ENCODE measurements at places on chromosomes 2 and 18.

DNA sequence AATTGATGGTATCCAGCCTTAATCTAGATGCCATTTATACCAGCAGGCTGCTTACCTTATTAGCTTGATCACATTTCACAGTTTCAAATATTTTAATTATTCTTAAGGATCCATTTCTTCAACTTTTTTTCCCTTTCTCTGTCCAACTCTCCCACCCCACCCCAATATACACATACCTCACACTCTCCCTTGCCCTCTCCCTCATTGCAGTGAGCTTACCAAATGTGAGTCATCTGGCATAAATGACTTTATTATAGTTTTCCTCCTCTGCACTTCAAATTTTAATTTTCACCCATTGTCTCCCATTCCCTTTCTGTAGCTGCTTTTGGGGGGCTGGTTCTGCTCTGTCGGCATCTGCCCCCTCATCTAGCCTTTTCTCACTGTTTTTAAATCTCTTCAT lies 12.9 kb downstream of the HTR2B start:
- no peak overlapping the region for H3K27ac ChIP-seq
- no peaks in the 10 kb centered on the region for H3K4me1 ChIP-seq
- H3K4me3 ChIP-seq = no peak overlapping the region
- DNase-seq = no peak

GRCh38 chr2:769771-770170 lies 92.6 kb upstream of the TMEM18 start:
- H3K27me3 ChIP-seq = peaks cover 55% of the 10 kb centered on the region
- no peak for DNase-seq
- H3K36me3 ChIP-seq = no peaks in the 10 kb centered on the region
- no peak overlapping the region for H3K4me3 ChIP-seq

GRCh38 chr18:26711756-26712155 lies 153.8 kb downstream of the AQP4 start:
- no peaks in the 10 kb centered on the region for H3K4me1 ChIP-seq
- H3K27ac ChIP-seq = no peak overlapping the region
- H3K27me3 ChIP-seq = no peaks in the 10 kb centered on the region
- no peaks in the 10 kb centered on the region for H3K36me3 ChIP-seq
- H3K4me3 ChIP-seq = no peak overlapping the region

GRCh38 chr2:23503682-23504081 lies 118.7 kb downstream of the KLHL29 start:
- peaks cover 34% of the 10 kb centered on the region for H3K4me1 ChIP-seq
- H3K36me3 ChIP-seq = no peaks in the 10 kb centered on the region
- H3K27me3 ChIP-seq = peaks cover 69% of the 10 kb centered on the region
- no peak for DNase-seq
- no peak overlapping the region for H3K27ac ChIP-seq

DNA sequence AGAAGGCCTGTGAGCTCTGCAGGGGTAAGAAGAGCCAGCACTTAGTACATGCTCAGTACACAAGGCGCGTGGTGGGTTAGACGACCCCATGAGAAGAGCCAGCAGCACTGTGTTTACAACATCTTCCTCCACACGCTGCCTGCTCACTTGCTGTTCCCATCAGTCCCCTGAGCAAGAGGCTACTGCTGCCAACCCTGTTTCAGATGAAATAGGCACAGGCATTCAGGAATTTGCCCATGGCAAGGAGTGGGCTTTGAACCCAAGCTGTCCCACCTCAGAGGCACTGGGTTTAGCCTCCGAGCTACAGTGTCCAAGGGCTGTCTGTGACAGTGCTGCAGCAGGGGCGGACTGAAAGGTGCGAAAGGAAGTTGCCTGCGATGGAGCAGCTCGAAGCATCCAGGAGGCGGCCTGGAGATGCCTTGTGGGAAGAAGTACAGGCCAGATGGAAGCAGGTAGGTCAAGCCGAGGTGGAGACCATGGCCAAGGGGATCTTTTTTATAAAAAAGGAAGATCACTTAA lies 121.5 kb upstream of the PXDN start:
- no peaks in the 10 kb centered on the region for H3K36me3 ChIP-seq
- H3K27me3 ChIP-seq = peaks cover 23% of the 10 kb centered on the region
- H3K4me1 ChIP-seq = no peaks in the 10 kb centered on the region
- no peak for DNase-seq

GRCh38 chr2:1505031-1505441 lies 91.8 kb downstream of the TPO start:
- no peak for DNase-seq
- no peaks in the 10 kb centered on the region for H3K4me1 ChIP-seq
- H3K4me3 ChIP-seq = no peak overlapping the region
- no peak overlapping the region for H3K27ac ChIP-seq

DNA sequence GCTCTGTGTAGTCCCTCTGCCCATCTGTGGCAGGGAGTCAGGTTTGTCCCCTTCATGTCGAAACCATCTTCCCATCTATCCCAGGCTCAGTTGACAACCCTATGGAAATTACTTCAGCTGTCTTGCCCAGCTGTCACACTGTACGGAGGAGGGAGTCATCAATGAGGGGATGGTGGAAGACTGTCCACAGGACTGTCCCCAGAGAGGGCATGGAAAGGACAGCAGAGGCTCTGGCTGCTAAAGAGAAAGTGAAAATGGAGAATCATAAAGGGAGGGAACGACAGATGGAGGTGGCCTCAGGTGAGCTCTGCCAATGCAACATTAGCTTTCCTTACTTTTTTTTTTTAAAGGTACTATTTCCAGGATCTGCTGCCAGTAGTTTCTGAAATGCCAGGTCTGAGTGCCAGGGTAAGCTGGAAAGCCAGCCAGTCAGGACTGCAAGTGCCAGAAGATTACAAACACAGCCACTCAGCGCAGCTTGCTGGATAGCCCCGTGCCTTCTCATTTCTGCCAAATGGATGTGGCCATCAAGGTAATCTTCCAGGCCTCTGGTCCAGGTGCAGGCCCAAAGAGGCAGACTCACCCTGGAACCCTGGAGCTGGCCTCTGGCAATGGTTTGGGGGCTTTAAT lies 192.8 kb downstream of the AGPS start:
- peaks cover 41% of the 10 kb centered on the region for H3K4me1 ChIP-seq
- no peak for DNase-seq
- no peaks in the 10 kb centered on the region for H3K27me3 ChIP-seq

- no peak overlapping the region for H3K27ac ChIP-seq
- H3K4me3 ChIP-seq = no peak overlapping the region
- peaks cover 2% of the 10 kb centered on the region for H3K27me3 ChIP-seq
Observed at GRCh38 chr18:10514601-10515000, 11.2 kb upstream of the NAPG start.

DNA sequence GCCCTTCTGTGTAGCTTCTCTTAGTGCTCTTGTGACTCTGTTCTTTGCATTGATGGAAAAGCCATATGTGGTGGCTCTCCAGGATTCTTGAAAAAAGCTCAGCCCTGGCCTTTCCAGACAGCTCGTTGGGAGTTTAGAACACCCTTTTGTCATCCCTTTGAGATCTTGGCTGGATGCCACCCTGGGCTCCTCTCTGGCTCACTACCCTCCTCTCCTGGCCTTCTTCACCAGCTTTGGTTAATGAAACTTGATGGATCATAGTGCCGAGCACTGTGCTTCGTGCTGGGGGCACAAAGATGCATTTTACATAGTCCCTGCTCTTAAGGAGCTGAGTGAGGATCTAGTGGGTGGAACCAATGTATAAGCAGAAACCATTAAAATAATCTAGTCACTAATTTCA lies 15.6 kb upstream of the FHOD3 start:
- H3K27me3 ChIP-seq = no peaks in the 10 kb centered on the region
- H3K36me3 ChIP-seq = no peaks in the 10 kb centered on the region
- DNase-seq = no peak

DNA sequence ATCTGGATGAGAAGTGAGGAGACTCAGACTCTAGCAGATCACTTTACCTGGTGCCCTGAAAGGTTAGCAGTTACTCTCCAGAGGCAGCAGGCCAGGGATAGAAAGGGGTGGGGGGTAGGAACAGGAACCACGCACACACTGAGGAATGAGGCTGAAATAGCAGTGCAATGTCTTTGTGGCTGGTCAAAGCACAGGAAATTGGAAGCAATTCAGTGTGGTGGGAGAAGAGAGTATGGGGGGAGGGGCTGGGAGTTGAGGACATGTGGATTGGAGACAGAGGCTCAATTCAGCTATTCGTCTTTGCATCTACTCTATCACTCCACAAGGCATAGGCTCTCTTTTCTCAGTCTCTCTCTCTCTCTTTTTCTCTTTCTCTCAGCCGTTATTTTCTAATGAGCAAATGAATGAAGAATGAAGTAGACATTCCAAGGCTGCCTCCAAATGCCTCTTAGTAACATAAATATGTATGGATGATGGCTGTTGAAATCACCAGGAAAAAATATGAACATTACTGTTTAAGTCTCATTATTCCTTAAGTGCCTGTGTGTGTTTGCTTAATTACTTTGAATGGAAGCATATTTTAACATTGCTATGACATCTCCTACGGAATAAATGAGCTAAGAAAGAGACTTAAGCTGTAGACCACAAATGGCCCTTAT lies 979.4 kb downstream of the TSN start:
- H3K27ac ChIP-seq = no peak overlapping the region
- no peak for DNase-seq
- no peaks in the 10 kb centered on the region for H3K4me1 ChIP-seq
- no peaks in the 10 kb centered on the region for H3K36me3 ChIP-seq

GRCh38 chr18:340044-340443 lies 72.2 kb upstream of the THOC1 start:
- no peak overlapping the region for H3K4me3 ChIP-seq
- no peaks in the 10 kb centered on the region for H3K4me1 ChIP-seq
- H3K27me3 ChIP-seq = peaks cover 13% of the 10 kb centered on the region
- DNase-seq = no peak

DNA sequence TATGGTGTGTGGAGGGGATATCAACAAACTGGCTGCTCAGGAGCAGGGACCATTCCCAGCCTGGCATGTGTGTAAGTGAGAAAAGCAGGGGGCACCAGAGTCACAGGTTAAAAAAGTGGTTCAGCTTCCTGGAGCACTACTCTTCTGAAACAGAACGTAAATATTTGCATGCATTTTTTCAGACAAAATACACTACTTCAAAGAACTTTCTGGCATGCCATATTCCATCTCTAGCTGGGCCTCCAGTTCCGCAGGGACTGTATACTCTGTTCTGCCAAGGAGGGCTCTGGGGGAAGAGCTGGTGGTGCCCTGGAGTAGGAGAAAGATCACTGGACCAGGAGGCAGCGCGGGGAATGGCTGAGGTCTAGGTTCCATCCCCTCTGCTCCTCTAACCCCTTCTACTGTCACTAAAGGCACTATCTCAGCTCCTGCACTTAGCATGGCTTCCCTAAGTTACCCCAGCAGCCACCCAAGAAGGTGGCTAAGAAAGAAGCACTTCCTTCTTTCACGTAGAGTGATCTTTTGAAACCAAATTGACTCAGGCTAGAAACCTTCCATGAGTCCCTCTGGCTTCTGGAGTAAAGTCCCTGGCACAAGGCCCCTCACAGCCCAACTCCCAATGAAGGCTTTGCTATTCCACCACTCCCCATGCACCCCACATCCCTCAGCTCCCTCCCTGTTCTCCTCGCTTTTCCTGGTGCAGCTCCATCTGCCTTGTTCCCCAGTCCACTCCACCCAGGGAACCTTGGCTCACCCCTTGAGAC lies 57.6 kb upstream of the CABLES1 start:
- no peak overlapping the region for H3K27ac ChIP-seq
- H3K4me3 ChIP-seq = peak overlapping the region; percentile 36
- peaks cover 28% of the 10 kb centered on the region for H3K4me1 ChIP-seq
- H3K36me3 ChIP-seq = no peaks in the 10 kb centered on the region

DNA sequence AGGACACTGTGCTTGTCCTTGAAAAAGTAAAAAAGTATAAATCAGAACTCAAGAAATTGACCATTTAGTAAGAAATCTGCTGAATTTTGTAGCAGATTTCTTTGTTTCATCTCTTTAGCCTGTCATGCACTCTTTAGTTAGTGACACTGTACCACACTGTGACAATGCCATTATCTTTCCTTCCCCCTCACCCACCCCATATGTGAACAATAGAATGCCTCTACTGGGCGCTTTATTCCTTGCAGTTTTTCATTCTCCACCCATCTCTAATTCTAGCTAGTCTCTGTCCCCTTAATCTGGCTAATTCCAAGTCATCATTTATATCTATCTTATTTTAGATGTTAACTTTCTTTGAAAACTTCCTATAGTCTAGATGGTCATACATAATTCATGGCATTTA lies 241.0 kb downstream of the LRP1B start:
- no peak for DNase-seq
- H3K27me3 ChIP-seq = no peaks in the 10 kb centered on the region
- H3K4me3 ChIP-seq = no peak overlapping the region
- no peaks in the 10 kb centered on the region for H3K36me3 ChIP-seq
- H3K4me1 ChIP-seq = no peaks in the 10 kb centered on the region

DNA sequence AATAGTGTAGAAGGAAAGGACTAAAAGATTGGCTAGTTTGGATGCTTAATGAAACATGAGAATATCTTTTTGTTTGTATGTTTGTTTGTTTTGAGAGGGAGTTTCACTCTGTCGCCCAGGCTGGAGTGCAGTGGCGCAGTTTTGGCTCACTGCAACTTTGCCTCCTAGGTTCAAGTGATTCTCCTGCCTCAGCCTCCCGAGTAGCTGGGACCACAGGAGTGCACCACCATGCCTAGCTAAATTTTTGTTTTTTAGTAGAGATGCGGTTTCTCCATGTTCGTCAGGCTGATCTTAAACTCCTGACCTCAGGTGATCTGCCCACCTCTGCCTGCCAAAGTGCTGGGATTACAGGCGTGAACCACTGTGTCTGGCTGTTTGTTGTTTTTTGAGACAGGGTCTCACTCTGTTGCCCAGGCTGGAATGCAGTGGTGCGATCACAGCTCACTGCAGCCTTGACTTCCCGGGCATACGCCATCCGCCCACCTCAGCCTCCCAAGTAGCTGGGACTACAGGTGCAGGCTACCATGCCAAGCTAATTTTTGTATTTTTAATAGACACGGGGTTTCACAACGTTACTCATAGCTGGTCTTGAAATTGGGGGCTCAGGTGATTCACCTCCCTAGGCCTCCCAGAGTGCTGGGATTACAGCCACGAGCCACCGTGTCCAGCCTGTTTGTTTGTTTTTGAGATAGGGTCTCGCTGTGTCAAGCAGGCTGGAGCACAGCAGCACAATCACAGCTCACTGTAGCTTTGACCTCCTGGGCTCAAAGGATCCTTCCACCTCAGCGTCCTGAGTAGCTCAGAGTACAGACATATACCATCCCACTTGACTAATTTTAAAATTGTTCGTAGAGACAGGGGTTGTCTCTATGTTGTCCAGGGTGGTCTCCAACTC lies 209.2 kb downstream of the MYCN start:
- no peak overlapping the region for H3K4me3 ChIP-seq
- H3K36me3 ChIP-seq = no peaks in the 10 kb centered on the region

DNA sequence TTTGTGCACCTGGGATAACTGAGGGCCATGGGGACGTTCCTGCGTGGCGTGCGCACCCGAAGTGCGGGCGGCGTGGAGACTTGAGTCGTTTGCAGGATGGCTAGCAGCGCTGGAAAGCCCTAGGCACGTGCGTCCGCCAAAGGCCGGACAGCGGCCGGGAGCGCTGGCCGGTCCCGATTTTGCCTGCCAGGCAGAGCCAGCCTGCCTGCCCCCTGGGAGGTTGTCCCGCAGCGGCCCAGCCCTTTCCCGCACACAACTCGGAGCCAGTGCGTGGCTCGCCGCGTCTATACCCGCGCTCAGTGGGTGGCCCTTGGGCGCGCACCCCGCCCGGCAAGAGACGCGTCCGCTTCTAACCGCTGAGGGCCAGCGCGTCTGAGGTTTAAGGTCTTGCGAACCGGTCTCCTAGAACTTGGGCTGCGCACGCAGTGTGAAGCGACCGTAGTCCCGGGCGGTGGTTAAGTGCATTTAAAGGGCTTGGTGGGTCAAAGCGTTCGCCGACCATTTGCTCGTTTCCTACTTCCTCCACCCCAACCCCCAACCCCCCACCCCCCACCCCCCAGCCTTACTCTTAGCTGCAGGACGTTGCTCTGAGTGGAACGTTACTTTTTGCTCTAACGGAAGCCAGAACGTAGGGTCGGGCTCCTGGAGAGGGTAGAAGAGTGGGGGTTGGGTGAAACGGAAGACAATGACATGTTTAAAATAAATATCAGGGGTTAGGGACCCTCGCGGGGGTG lies 627 bp downstream of the CDCA7 start:
- H3K27ac ChIP-seq = peak overlapping the region; percentile 86
- H3K4me3 ChIP-seq = peak overlapping the region; percentile 89
- no peaks in the 10 kb centered on the region for H3K27me3 ChIP-seq
- peaks cover 37% of the 10 kb centered on the region for H3K4me1 ChIP-seq

All from HepG2 (cell line).